ENCODE measurements at places on chromosomes 6 and 20. TPM values are rescaled to one million over a fixed set of nuclear protein-coding genes. Genes with fewer than 3 reads are reported as not detected.

- no peaks in the 10 kb centered on the region for H3K27me3 ChIP-seq
- no peak for DNase-seq
- no peak overlapping the region for H3K27ac ChIP-seq
Observed at GRCh38 chr20:31839782-31840487, 5.5 kb downstream of the FOXS1 start.

- no peak overlapping the region for H3K27ac ChIP-seq
- no peak for DNase-seq
- no peak overlapping the region for H3K4me3 ChIP-seq
- peaks cover 98% of the 10 kb centered on the region for H3K36me3 ChIP-seq
Observed at GRCh38 chr20:47296950-47297349, 59.5 kb downstream of the ZMYND8 start.

- peak overlapping the region; percentile 93 for H3K27ac ChIP-seq
- DNase-seq = no peak
- H3K4me3 ChIP-seq = peak overlapping the region; percentile 99
- H3K4me1 ChIP-seq = peaks cover 6% of the 10 kb centered on the region
Observed at GRCh38 chr20:3046677-3047462, 1.0 kb downstream of the MRPS26 start.

- no peaks in the 10 kb centered on the region for H3K27me3 ChIP-seq
- DNase-seq = no peak
- H3K36me3 ChIP-seq = no peaks in the 10 kb centered on the region
- peak overlapping the region; percentile 63 for H3K27ac ChIP-seq
Observed at GRCh38 chr20:33437141-33437911, 6.2 kb downstream of the SNTA1 start.

GRCh38 chr20:2237059-2237458 is 58.7 kb upstream of the TGM3 start:
- no peak for DNase-seq
- peak overlapping the region; percentile 77 for H3K27ac ChIP-seq
- H3K36me3 ChIP-seq = no peaks in the 10 kb centered on the region

GRCh38 chr6:75424618-75425548 is 68.7 kb downstream of the FILIP1 start:
- no peaks in the 10 kb centered on the region for H3K36me3 ChIP-seq

- no peaks in the 10 kb centered on the region for H3K4me1 ChIP-seq
- H3K27me3 ChIP-seq = no peaks in the 10 kb centered on the region
- DNase-seq = no peak
- H3K27ac ChIP-seq = no peak overlapping the region
- no peaks in the 10 kb centered on the region for H3K36me3 ChIP-seq
Observed at GRCh38 chr20:15336011-15336410, 998.6 kb upstream of the FLRT3 start.

GRCh38 chr6:137791281-137792159 is 75.5 kb upstream of the TNFAIP3 start:
- peaks cover 9% of the 10 kb centered on the region for H3K4me1 ChIP-seq
- H3K27me3 ChIP-seq = no peaks in the 10 kb centered on the region
- H3K36me3 ChIP-seq = no peaks in the 10 kb centered on the region
- no peak for DNase-seq
- H3K27ac ChIP-seq = no peak overlapping the region

DNA sequence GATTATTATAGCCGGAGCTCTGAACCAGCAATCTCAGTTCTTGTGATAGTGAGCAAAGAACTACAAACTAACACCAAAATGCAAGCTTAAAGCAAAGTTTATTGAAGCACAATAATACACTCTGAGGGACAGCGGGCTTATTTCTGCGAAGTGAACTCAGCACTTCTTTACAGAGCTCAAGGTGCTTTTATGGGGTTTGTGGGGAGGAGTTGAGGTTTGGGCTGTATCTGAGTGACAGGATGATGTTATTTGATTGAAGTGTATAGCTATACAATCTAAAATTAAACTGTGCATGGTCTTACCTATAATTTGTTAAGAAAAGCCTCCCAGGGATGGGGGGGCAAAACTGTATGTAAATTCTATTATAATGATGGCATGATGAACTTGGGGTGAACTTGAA is 1.0 kb upstream of the HFE start:
- peaks cover 13% of the 10 kb centered on the region for H3K4me1 ChIP-seq
- no peaks in the 10 kb centered on the region for H3K27me3 ChIP-seq
- no peak overlapping the region for H3K27ac ChIP-seq
- no peak for DNase-seq
- no peaks in the 10 kb centered on the region for H3K36me3 ChIP-seq
- H3K4me3 ChIP-seq = no peak overlapping the region

DNA sequence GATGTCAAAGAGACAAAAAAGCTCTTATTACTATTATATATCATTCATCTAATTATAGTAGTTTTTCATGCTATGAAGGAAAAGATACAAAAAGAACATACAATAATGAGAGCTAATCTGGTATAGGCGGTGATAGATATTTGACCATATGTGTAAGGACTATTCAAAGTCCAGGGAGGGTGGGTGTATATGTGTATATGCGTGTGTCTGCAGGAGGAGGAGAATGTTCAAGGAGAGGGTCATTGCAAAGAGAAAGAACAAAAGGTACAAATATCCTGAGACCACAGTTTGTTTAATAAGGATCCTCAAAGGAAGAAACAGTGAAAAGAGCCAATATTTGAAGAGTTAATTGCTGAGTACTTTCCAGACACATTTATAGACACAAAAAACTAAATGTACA is 1288.6 kb upstream of the CITED2 start:
- no peak for DNase-seq
- H3K27me3 ChIP-seq = no peaks in the 10 kb centered on the region
- no peaks in the 10 kb centered on the region for H3K36me3 ChIP-seq
- H3K27ac ChIP-seq = no peak overlapping the region
- H3K4me3 ChIP-seq = no peak overlapping the region
- H3K4me1 ChIP-seq = no peaks in the 10 kb centered on the region

- no peak overlapping the region for H3K27ac ChIP-seq
- no peaks in the 10 kb centered on the region for H3K36me3 ChIP-seq
- DNase-seq = no peak
- no peaks in the 10 kb centered on the region for H3K4me1 ChIP-seq
- H3K4me3 ChIP-seq = no peak overlapping the region
Observed at GRCh38 chr20:62069741-62070216, 4.1 kb upstream of the TAF4 start.

DNA sequence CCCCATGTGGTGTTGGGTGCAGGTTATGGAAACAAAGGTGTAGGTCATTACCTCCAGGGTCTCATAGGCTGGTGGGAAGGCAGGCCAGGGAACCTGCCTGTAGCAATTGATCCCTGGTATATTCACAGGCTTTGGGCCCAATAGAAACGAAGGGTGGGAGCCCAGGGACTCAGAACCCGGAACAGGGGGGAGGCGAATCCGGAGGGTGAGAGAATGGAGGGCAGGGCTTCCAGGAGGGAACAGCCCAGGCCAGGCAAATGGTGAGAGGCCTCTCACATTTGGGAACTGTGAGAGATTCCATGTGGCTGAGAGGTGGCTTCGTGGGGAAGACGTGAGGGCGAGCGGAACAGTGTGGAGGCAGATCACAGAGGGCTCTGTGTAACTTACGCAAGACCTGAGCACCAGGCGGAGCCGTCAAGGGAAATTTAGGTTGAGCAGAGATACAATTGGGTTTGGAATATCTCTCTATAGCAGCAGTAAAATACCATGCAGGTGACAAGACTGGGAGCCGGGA is 267.1 kb downstream of the ERMARD start:
- H3K36me3 ChIP-seq = no peaks in the 10 kb centered on the region
- no peak overlapping the region for H3K4me3 ChIP-seq
- H3K27me3 ChIP-seq = no peaks in the 10 kb centered on the region
- no peak for DNase-seq
- peak overlapping the region; percentile 48 for H3K27ac ChIP-seq
- peaks cover 14% of the 10 kb centered on the region for H3K4me1 ChIP-seq

GRCh38 chr20:46139266-46139889 is 21.3 kb downstream of the CD40 start:
- no peak for DNase-seq
- H3K36me3 ChIP-seq = no peaks in the 10 kb centered on the region
- no peak overlapping the region for H3K4me3 ChIP-seq
- H3K27me3 ChIP-seq = no peaks in the 10 kb centered on the region
- H3K27ac ChIP-seq = no peak overlapping the region
- H3K4me1 ChIP-seq = no peaks in the 10 kb centered on the region

- peaks cover 100% of the 10 kb centered on the region for H3K36me3 ChIP-seq
- H3K4me1 ChIP-seq = no peaks in the 10 kb centered on the region
- DNase-seq = no peak
- H3K4me3 ChIP-seq = no peak overlapping the region
Observed at GRCh38 chr20:17627101-17627955, 54.7 kb downstream of the RRBP1 start.

- no peak overlapping the region for H3K4me3 ChIP-seq
- H3K27me3 ChIP-seq = no peaks in the 10 kb centered on the region
- no peak for DNase-seq
Observed at GRCh38 chr20:10509376-10509775, 74.3 kb downstream of the SLX4IP start.

DNA sequence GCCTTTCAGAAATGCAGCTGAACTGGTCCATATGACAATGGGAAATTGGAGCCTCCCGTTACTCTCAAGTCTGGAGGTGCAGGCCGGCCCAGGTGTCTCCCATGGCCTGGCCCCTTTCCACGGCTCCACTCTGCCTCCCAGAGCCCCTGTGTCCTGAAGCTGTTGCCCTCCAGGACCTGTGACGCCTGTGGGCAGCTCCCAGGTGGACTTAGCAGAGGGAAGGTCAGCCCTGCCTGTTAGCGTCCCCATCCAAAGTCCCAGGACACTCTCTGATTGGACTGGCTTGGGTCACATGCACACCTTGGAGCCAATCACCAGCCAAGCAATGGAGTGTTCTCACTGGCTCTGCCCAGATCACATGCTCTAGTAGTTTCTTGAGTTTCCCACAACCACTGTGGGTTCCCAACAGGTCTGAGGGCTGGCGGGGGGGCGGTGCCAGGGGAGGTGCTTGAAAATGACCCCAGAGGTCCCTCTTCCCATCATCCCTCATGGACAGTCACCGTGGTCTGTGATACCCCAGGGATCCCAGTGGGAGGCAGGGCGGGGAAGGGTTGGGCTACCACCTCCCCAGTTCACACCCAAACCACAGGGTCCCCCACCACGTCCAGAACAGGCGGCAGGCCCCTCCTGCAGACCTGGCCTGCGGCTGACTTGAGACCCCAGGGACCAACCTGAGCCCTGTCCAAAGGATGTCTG is 135.6 kb downstream of the TAF4 start:
- no peaks in the 10 kb centered on the region for H3K4me1 ChIP-seq
- no peak overlapping the region for H3K4me3 ChIP-seq
- no peak overlapping the region for H3K27ac ChIP-seq
- H3K27me3 ChIP-seq = no peaks in the 10 kb centered on the region

DNA sequence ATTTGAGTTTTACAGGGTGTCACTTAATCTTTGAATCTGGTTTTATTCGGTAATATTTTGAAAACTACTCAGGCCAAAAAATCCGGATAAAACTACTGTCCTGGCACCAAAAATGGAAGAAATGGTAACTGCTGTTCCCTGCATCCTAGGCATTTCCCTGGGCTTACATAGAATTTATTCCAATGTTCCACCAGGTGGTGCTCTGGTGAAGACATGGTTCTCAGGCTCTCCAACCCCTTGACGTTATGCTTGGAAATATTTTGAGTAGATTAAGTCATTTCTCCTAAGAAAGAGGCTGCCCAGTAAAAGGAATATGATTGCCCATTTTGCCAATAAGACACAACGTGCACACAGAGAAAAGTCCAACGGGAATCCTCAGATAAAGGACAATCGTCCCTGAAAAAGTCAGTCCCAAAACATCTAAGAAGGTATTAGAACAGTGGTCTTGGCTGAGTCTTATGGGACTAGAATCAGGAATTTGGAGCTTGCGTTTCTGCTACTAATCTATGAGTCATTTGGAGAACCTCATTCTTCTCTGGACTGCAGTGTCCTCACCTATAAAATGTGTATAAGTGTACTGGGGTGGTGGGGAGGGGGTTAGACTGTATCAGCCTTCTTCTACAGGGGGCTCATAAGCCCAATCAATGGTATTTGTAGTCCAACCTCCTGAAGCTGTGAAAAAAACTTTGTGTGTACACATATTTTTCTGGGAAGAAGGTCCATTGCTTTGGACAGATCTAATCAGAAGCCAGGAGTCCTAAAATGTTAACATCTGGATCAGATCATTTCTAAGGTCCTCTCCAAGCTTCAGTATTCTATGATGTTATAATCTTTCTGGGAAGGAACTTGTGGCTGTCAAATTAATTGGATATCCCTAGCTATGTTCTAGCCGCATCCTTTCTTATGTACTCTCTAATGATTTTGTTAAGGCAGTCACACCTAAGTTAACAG is 131.0 kb upstream of the BMP2 start:
- no peaks in the 10 kb centered on the region for H3K36me3 ChIP-seq
- no peak overlapping the region for H3K27ac ChIP-seq
- H3K27me3 ChIP-seq = no peaks in the 10 kb centered on the region
- DNase-seq = no peak

DNA sequence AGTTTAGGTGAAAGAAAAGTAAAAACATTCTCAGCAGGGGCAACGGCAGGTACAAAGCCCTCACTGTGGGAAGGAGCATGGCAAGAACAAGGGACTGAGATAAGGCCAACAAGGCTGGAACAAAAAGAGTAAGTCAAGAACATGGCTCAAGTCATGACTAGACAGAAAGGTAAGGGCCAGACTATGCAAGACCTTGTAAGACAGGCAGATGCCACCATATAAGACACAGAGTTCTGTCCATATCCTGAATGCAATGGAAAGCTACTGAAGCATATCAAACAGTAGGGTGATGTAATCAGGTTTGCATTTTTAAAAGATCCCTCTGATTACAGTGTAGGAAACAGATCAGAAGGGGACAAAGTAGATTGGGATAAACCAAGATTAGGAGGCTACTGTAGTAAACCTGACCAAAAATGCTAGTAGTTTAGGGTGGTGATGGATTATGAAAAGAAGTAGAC is 5.5 kb downstream of the REV3L start:
- no peaks in the 10 kb centered on the region for H3K27me3 ChIP-seq
- H3K4me3 ChIP-seq = no peak overlapping the region
- DNase-seq = no peak
- peak overlapping the region; percentile 55 for H3K27ac ChIP-seq

- no peak overlapping the region for H3K27ac ChIP-seq
- H3K27me3 ChIP-seq = no peaks in the 10 kb centered on the region
Observed at GRCh38 chr6:5174756-5175549, 85.8 kb downstream of the LYRM4 start.

DNA sequence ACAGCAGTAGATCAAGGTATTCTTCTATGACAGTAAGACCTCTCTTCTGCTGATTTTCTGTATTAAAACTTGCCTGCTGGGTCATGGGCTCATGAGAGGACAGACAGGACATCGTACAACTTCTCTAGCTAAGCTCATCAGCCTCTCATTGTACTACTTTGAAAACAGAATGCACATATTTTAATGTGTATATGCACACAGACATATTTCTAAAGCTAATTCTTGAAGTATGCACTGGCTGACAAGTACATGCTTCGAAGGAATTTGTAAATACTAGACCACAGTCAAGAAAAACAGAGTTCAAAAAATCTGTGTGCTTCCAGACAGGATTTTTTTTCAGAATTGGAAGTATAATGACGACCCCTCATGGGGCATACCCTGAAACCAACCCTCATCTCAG is 81.7 kb upstream of the CD83 start:
- H3K4me1 ChIP-seq = peaks cover 8% of the 10 kb centered on the region
- no peak for DNase-seq
- H3K27ac ChIP-seq = no peak overlapping the region
- H3K4me3 ChIP-seq = no peak overlapping the region
- H3K36me3 ChIP-seq = no peaks in the 10 kb centered on the region
- no peaks in the 10 kb centered on the region for H3K27me3 ChIP-seq

Gene EDN3
- total RNA-seq = 23.9 TPM

Gene LY6G6F
- not detected for total RNA-seq

Gene DUSP15
- total RNA-seq = 0.38 TPM

Gene BPI
- total RNA-seq = not detected

Gene NRSN1
- not detected for total RNA-seq

Gene CRYBG1
- total RNA-seq = 154 TPM

All from esophagus squamous epithelium (tissue), 5 donors.